ENCODE measurements at places on chromosomes 11 and 22.

- no peak for DNase-seq
These were observed 49.4 kb upstream of the ADA2 start for GRCh38 chr22:17268501-17269223.

- DNase-seq = no peak
These were observed 123.2 kb upstream of the BID start for GRCh38 chr22:17897426-17897825.

DNA sequence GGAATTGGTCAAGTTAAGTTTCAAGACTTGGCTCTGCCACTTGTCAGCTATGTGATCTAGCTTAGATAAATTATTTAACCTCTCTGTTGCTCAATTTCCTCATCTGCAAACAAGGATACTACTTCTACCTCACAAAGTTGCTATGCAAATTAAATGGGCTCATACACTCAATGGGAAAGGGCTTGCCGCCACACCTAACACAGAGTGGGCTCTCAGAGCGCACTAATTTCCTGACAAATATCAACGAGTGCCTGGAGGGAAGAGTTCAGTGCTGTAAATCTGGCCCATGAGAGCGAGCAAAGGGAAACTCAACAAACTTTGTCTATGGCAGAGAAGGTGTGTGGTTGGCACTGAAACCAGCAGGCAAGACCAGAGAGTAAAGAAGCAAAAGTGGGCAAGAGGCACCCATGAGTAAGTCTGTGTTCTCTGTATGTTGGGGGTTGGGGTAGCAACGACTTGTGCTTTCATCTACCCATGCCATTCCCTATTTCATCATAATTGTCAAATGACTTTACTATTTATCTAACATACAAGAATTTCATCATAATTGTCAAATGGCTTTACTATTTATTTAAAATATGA, 60.7 kb upstream of the PHF21A start:
- no peak for DNase-seq

DNA sequence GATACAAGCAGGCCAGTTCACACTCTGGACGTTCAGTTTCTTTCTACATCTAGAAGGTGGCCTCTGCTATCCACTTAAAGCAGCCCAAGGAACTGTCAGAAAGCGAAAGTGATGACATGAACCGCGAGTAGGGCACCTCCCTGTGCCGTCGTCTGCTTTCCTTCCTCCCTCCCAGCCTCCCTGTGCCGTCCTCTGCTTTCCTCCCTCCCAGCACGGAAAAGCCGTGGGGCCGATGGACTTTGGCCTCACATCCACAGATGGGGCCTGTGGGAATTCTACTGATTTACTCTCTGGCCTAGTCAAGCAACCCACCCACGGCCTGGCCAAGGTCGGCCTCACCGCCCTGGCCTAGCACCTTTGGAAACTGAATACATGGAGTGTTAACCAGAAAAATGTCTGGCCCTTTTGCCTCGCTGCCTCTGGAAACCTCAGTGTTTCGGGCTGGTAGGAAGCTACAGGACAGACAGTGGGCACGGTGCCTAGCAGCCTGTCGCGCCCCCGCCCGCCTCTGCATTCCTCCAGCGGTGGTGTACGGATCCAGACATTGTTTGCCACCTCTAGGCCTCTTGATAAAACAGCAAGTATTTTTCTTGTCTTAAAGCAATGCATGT, 14.2 kb downstream of the PEX26 start:
- no peak for DNase-seq

- DNase-seq = no peak
These were observed 19.2 kb downstream of the PRR5 start for GRCh38 chr22:44721213-44721612.

DNA sequence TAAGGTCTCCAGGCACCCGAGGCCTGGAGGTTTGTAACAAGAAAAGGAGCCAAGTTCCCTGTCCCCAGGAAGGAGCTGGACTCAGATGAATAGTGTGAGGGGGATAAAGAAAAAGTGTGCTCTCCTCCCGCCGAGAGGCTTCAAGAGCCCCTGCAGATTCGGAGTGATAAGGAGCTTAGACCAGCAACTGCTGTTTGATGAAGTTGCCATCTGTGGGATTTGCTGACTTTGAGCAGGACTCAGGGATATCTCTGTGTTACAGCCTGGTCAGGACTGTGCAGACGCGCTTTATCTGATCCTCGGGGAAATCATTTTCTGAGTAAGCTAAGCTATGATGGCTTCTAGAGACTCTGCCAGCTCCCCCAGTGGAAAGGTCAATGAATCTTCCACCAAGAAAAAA, 1017.0 kb downstream of the TBC1D22A start:
- DNase-seq = no peak

- peak; percentile 11 for DNase-seq
These were observed 54.6 kb downstream of the SPECC1L start for GRCh38 chr22:24325105-24325757.

- DNase-seq = peak; percentile 46
These were observed 38.0 kb upstream of the TBCEL start for GRCh38 chr11:120985718-120986569.

GRCh38 chr22:25205847-25206246, 6.2 kb downstream of the CRYBB3 start:
- DNase-seq = no peak

DNA sequence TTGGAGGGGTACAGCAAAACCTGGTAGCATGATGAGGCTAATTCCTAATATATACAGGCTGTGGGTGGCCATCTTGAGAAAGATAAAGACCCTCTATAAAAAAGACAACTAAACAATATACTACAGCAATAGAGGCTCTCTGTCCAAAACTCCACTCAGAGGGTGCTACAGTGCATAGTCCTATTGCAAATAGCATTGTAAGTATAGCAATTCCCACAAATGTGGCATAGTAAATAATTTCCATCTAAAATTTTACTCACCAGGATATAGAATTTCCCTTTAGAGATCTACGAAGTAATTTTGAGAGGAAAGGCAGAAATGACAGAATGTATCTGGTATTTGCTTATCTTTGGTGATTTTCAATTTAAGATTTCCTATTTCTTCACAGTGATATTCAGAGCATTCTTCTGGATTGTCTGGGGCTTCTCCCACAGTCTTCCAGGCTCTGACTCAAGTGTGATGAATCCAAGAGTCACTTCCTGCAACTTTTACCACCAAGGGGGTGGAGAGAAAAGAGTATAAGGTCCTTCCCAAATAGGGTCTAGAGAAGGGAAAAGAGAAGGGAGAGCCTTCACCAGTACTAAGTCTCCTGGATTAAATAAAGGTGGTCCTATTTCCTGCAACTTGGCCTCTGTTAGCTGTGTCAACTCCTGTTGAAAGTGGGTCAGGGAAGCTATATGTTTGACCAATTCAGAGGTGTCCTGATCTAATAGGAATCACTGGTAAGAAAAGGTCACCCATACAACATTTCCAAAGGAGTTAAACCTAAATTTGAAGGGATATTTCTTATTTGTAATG, 1054.7 kb upstream of the CNTN5 start:
- DNase-seq = peak; percentile 85

GRCh38 chr22:18078329-18079041, 695 bp downstream of the PEX26 start:
- DNase-seq = peak; percentile 24

DNA sequence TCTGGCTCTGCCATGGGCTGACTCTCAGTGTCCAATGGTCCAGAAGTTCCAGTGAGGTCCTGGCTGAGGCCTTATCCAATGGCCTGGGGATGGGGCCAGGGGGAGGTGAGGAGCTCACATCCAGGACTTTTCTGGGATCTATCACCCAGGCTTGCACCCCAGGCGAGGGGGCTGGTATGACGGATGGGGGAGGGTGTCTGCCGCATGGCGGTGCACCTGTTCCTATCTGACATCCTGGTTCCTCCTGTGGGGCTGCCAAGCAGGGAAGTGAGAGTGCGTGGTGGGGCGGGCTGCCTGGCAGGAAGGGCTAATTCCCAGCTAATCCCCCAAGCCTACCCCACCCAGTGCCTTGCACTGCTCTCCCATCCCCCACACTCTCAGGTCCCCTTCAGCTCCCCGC, 102.1 kb downstream of the NECTIN1 start:
- DNase-seq = no peak

GRCh38 chr11:114082767-114083181, 23.3 kb downstream of the ZBTB16 start:
- DNase-seq = no peak

GRCh38 chr22:24553597-24554312, 1.2 kb downstream of the GUCD1 start:
- DNase-seq = peak; percentile 8

GRCh38 chr11:129268371-129268770, 76.2 kb upstream of the ARHGAP32 start:
- no peak for DNase-seq

- DNase-seq = no peak
These were observed 15.4 kb upstream of the POU2AF2 start for GRCh38 chr11:111230122-111230465.

- DNase-seq = no peak
These were observed 1.6 kb downstream of the SMIM38 start for GRCh38 chr11:69157156-69157821.

DNA sequence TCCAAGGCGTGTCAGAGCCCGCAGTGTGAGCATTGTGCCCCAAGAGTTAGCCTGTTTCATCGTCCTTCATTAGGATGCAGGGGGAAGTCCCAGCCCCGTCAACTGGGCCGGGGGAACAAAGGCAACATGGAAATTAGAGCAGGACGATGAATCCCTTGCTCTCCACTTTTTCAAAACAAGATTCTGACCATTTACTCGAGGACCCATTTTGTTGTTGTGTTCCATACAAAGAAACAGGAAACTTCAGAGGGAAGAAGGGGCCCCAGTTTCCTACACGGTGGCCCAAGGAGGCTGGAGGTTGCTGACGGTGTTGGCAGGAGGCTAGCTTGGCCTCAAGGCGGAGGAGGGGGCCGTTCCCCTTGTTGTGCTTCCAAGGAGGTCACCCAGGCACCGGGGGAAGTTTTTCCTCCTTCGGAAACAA, 44.0 kb upstream of the SLC1A2 start:
- DNase-seq = no peak

GRCh38 chr11:68081691-68082090, 39.5 kb downstream of the CHKA start:
- no peak for DNase-seq

DNA sequence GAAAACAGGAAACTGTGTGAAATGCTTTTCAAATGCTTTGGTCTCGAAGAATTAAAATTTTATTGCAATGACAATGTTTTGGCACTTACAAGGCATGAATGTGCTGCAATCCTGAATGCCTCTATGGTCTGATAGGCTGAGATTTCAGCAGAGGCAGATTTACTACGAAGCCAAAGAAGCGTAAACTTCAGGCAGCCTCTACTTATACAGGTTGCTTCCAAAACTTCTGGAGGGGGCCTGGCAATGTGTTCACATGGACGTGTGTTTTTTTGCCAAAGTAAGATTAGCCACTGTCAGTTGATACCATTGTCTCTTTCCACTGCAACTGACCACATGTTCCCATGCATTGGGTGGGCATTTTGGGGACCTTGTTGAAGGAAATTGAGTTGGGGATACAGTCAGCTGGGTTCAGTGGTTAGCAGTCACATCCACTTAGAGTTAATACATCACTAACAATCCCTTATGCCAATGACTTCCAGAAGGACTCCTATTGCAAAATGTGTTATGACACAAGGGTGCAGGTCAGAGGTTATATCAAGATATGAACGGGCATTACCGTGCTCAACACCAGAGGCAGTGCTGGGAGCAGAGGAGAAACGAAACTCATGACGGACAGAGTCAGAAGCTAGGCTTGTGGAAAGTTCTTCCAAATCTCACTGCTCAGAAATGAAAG, 48.8 kb downstream of the ABTB2 start:
- DNase-seq = no peak

- no peak for DNase-seq
These were observed 6.5 kb downstream of the TMEM258 start for GRCh38 chr11:61785837-61786402.

- DNase-seq = no peak
These were observed 38.7 kb downstream of the IGSF9B start for GRCh38 chr11:133917921-133918607.

- no peak for DNase-seq
These were observed 33.1 kb upstream of the PAMR1 start for GRCh38 chr11:35558513-35558912.

DNA sequence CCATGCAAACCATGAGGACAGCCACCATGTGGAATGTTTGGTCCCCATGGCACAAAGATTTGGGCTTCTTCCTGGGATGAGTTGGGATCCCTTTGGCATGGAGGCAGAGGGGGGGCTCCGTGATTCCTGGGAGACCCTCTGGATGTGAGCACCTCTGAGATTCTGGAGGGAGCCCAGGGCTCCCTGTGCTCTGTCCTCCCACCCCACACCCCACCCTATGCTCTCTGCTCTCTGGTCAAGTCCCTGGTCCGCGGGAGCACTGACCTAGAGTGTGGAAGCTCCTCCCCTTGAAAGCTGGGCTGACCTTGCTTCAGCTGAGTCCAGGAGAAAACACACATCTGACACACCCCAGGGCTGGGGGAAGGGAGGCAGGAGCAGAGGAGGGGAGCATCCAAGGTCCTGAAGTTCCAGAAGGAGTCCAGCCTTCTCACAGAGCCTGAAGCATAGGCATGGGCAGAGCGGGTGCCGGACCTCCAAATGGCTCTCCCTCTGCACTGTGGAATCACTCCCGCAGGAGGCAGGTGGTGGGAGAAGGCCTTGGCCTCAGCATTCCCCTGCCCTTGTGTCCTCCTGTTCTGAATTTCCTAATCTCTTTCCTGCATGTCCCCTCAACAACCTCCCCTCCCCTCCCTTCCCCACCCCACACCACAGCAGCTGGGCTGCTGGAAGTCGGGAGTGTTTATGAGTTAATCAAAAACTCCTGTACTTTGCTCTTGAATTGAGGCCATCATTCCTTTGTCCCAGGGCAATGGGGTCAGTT, 25.7 kb upstream of the OAF start:
- no peak for DNase-seq

- DNase-seq = no peak
These were observed 42.1 kb downstream of the PRCP start for GRCh38 chr11:82858133-82858532.

- no peak for DNase-seq
These were observed 90.3 kb downstream of the RPL27A start for GRCh38 chr11:8772571-8773519.

DNA sequence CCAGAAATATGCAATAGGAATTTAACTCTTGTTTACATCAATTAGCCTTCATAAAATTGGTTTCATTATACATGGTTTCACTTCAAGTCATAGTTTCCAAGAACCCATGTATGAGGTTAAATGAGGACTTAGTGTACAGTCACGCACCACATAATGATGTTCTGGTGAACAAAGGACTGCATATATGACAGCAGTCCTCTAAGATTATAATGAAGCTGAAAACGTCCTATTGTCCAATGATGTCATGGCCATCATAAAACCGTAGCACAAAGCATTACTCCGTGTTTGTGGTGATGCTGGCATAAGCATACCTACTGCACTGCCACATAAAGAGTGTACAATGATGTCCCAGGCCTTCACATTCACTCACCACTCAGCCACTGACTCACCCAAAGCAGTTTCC, 31.1 kb downstream of the SMCO4 start:
- no peak for DNase-seq

DNA sequence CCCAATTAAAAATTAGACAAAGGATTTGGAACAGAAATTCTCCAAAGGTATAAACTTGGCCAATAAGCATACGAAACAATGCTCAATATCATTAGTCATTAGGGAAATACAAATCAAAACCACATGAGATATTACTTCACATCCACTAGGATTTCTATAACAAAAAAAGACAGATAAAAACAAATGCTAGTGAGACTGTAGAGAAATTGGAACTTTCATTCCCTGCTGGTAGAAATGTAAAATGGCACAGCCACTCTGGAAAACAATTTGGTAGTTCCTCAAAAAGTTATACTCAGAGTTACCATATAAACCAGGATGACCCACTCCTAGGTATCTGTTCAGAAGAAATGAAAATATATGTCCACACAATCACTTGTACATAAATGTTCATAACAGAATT, 71.6 kb downstream of the RPL27A start:
- no peak for DNase-seq

All from RWPE1 (cell line).